Sciatic nerve (tissue), 2 donors: ENCODE measurements at places on chromosomes 3 and 15. TPM values are rescaled to one million over a fixed set of nuclear protein-coding genes. Genes with fewer than 3 reads are reported as not detected.

DNA sequence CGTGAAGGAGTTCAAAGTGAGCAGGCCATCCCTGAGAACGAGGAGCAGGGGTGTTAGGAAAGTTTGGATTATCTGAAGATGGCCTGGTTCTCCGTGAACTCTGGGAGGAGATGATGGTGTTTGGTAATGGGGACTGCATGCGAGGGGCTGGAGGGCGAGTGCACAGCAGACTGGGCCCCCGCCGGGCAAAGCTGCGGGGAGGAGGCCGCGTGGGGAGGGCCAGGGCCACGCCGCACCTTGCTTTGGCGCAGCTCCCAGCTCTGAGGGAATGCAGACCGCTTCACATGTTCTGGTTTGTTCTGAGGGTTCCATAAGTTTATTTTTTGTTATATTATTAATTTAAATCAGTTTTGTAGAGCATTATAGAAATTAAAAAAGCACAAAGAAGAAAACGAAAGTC, 22.2 kb downstream of the SLC6A1 start:
- DNase-seq: no peak

- no peak for DNase-seq
Observed at GRCh38 chr3:52202384-52203077, 4.6 kb downstream of the ALAS1 start.

The ATG3 gene
- 52.3 TPM for total RNA-seq

DNA sequence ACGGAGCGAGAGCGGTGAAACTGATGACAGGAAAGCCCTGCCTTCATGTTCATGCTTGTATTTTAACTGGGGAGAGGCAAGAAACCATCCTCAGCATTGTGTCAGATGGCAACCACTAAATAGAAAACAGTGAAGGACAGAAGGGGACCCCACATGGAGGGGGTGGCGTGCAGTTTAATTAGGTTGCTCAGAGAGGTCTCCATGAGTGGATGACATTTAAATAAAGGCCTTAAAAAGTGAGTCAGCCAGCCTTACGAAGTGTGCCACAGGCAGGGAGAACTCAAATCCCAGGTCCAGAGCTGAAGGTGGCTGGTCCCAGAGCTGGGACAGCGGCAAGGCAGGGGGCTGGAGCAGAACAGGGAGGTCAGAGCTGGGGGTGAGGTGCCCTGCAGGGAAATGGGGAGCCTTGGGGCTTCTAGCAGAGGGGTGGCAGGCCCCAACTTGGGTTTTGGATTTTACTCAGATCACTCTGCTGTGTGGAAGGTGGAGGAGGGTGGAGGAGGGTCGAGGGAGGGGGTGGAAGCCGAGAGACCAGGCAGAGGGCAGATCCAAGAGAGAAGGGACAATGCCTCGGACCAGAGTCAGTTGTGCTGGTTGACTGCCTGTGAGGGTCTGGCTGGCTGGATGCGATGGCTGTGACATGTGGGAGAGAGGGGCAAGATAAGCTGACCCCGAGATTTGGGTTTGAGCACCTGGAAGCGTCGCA, 73.7 kb downstream of the KLF13 start:
- no peak for DNase-seq

DNA sequence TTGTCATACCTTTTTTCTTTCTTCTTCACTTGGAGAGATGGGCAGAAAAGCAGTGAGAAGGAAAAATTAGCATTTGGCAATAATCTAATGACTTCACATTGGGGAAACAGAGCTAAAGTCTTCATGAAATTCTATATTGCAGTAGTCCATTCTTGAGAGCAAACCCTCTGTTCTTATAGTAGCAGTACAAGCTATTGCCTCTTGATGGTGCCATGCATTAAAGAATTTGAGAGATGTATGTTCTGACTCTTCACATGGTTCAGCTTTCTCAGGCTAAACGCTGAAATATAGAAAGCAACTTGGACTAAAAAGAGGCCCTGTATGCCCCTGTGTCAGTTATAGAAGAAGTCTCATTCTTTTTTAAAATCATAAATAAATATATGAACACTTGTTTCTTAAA, 36.0 kb downstream of the PHLDB2 start:
- DNase-seq: no peak

The SLC51A gene
- 0.58 TPM for total RNA-seq

DNA sequence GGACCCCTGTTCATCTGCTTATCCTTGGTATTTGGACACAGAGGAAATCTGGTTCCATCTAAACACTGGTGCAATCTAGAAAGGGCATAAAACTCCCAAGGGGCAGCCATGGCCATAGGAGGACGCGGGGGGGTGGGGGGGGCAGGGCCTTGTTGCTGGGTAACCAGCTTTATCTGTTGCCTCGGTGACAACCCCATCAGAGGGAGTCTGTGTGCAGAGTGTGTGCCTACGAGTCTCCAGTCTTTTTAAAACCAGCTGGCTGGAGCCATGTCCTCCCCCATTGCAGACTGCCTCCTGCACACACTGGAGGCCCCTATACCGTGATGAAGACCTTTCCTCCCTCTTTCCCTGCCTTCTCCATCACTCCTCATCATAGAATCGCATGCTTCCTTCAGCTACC, 26.4 kb upstream of the CORO2B start:
- no peak for DNase-seq

The SPINK8 gene
- not detected for total RNA-seq

- DNase-seq: peak; percentile 72
Observed at GRCh38 chr15:96321639-96322535, 8.6 kb upstream of the NR2F2 start.

DNA sequence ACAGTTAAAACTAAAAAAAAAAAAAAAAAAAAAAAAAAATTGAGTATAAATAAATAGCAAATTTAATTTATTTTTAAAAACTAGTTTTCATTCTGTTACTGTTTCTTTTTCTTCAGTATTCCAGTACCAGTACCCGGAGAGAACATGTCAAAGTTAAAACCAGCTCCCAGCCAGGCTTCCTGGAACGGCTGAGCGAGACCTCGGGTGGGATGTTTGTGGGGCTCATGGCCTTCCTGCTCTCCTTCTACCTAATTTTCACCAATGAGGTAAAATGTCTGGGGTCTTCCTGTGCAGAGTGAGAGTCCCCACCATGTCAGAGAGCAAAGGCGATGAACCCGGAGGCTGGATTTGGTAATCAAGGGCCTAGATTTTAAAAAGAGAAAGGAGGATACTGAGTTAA, 4.4 kb downstream of the TMEM43 start:
- DNase-seq: no peak

The CCRL2 gene
- total RNA-seq: 4.7 TPM

The THBS1 gene
- 1,018 TPM for total RNA-seq

DNA sequence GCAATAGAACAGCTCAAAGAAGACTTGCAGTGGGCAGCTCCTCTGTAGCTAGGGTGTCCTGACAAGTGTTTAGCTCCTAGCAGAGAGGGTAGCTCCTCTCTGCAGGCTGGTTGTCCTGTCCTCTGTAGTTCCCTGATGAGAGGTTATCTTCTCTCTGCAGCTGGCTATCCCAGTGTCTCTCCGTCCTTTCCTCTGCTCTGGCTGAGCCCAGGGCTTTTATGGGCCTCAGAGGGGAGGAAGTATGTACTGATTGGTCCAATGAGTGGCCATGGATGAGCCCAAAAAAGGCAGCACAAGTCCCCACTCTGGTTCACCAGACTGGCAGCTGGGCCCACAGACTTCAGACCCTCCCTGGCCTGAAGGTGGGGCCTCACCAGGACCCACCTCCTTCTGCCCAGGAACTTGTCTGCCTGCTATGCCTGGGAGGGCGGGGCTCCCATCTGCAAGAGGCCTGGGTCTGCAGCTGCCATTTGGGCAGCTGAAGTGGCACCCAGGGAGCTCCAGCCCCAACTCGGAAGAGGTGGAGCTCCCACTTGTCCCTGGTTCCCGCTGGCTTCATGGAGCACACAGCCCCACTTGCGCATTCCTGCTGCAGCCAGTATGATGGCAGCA, 27.2 kb upstream of the MEX3B start:
- no peak for DNase-seq

The SERPINI2 gene
- total RNA-seq: not detected

The GPR87 gene
- total RNA-seq: not detected

The SSUH2 gene
- total RNA-seq: 0.53 TPM

DNA sequence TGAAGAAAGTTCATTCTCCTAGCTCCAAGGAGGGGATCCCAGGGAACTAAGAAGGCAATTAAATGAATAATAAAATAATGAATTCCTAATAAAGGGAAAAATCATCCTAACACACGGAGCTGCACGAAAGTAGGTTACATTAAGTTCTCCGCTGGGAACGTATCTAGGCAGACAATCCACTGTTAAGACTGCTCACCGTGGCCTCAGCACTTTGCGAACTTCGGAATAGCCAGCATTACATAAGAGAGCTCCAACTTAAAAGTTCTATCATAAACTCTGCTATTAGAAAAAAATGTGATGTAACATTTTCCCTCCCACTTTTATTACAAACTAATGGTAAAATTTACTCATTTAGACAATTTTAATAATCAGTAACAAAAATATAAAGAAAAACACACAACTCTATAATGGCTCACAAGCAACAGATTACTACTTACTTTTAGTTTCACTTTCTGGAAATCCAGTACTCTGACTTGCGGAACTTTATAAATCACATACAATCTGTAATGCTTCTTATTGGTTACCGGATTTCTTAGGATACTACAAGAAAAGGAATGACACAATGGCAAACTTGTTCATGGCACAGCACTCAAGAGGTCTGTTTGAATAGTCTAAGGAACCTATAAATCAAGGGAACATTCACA, 8.5 kb downstream of the SNRPA1 start:
- DNase-seq: no peak

The ECE2 gene
- not detected for total RNA-seq

GRCh38 chr3:110711851-110712516, 359.6 kb upstream of the NECTIN3 start:
- no peak for DNase-seq

GRCh38 chr3:66934041-66934440, 64.1 kb upstream of the KBTBD8 start:
- no peak for DNase-seq

DNA sequence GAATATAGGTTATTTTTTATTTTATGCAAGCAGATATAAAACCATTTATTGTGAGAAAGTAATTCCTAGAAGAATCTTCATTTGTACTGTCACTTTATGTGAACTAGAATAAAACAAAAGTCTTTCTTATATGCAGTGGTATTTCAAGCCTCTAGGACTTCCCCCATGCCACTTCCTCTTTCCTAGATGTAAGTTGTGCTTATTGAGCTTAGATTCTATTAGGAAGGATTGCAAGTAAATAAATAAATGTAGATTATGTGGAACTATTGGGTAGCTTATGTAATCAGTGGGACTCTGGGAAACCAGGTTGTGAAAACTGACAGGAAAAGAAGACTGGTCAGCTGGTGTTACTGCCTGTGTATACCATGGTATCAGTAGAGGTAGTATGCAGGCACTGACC, 169.7 kb downstream of the RSRC1 start:
- DNase-seq: no peak

The PIAS1 gene
- total RNA-seq: 59.9 TPM
